ENCODE measurements at places on chromosomes 5 and 9.

GRCh38 chr9:79431019-79431679 lies 140.6 kb upstream of the TLE4 start:
- DNase-seq: no peak

DNA sequence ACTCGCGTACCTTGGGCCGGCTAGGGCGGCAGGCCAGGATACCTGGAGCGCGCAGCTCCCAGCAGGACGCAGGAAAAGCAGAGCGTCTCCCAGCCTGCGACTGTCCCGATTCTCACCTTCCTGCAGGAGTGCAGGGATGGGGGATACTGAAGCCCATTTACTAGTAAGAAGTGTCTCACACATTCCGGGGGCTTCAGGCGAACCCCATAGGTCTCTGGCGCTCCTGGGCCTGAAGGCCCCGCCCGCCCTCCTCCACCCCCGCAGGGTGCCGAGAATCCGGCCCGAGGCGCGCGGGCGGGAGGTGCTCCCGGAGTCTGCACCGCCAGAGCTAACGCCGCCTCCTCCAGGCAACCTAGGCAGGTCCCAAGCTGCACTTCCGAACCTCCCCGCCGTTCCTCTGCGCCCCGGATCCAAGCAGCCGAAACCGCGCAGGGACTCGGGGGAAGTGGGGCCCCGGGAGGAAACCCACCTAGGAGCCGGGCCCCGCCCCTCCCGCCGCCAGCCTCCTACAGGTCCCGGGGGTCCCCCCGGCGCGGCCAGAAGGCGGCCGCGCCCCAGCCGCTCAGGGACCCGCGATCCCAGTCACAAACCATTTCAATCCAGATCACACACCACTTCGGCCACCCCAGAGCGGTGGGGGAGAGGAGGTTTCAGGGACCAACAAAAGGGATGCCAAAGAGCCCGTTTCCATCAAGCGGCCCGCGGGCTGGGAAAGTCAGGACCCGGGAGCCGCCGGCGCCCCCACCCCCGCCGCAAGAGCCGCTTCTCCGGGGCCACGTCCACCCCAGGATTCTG lies 1.2 kb downstream of the ROR2 start:
- DNase-seq: peak; percentile 67

DNA sequence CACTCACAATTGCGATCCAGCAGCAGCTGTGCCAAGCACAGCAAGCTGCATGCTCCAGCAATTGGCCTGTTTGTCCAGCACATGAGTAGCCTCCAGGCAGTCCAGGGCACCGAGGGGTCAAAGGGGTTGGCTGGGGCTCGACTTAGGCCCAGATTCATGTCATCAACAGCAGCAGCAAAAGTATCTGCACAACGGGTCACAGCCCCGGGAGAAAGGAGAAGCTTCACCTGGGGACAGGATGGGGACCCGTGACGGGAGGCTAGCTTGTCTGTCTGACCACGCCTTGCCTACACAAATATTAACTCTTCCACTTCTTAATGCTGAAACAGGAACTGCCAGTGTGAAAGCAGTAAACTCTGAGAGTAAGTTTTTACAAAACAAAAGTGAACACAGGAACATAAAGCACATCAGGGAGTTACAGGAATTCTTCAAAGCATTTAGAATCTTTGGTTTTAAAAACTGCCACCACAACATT lies 191.2 kb downstream of the PIK3R1 start:
- DNase-seq: peak; percentile 56

DNA sequence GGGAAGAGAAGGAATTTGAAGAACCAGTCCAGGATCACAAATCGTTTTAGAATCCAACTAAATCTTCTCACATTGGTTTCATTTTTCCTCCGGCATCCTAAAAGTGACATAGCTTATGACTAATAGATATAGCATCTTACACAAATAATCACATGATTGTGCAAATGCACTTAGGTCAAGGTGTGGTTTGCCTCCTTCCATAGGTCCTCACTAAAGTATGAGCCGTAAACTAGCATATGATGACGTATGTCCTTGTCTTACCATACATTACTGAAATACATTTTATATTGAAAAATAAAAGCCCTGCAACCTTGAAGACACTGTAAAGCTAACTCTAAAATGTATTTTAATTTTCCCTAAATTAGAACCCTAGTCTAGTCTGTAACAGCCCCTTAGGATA lies 362.7 kb upstream of the ADAMTS16 start:
- no peak for DNase-seq

- DNase-seq: no peak
Observed at GRCh38 chr9:135056541-135056940, 30.9 kb upstream of the OLFM1 start.

DNA sequence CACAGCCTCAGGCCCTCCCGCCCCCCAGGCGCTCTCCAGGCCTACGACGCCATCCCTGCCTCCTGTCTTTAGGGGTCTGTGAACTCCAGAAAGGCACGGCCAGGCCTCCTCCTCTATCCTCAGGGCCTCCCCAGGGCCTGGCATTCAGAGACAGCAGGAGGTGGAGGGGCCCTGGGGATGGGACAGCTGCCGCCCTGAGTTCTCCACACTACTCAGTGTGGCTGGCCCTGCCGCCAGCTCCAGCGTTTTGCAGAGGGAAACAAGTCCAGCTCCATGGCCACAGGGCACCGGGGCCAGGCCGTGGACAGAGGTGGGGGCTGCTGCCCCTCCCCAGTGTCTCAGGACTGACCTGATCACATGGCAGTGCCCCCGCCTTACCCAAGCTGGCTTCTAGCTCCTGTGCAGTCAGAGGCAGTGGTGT lies 16.4 kb downstream of the SH3GLB2 start:
- no peak for DNase-seq

DNA sequence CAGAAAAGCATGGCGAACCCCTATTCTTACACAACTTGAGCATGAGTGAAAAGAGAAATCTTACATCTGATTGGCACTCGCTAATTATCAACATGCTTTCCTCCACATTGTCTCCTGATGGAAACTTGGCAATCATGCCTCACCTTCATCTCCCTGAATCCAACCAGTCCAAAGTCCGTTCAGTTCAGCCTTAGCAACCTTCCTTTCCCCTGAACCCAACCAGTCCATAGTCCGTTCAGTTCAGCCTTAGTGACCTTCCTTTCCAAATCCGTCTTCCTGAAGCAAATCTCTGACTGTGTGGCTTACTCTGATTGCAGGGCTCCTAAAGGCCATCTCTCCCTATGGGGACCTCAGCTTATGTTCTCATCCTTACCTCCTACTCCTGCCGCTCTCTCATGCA lies 538.3 kb upstream of the CLINT1 start:
- DNase-seq: no peak

DNA sequence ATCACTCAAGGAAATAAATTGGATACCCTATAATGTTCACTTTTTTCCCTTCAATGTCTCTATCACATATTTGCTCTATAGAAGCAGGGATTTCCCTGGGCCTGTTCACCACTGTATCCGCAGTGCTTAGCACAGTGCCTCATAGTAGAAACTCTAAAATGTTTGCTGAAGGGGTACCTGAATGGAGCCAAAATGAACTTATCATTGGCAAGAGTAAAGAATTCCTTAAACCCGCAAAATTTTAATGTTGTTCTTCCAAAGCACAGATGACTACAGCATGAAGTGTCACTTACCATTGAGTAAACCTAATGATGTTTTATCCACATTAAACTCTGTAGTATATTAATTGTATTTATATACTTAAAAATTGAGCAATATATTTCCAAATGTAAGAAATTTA lies 96.1 kb downstream of the JAKMIP2 start:
- no peak for DNase-seq

- no peak for DNase-seq
Observed at GRCh38 chr5:54187694-54188093, 122.7 kb downstream of the ARL15 start.

DNA sequence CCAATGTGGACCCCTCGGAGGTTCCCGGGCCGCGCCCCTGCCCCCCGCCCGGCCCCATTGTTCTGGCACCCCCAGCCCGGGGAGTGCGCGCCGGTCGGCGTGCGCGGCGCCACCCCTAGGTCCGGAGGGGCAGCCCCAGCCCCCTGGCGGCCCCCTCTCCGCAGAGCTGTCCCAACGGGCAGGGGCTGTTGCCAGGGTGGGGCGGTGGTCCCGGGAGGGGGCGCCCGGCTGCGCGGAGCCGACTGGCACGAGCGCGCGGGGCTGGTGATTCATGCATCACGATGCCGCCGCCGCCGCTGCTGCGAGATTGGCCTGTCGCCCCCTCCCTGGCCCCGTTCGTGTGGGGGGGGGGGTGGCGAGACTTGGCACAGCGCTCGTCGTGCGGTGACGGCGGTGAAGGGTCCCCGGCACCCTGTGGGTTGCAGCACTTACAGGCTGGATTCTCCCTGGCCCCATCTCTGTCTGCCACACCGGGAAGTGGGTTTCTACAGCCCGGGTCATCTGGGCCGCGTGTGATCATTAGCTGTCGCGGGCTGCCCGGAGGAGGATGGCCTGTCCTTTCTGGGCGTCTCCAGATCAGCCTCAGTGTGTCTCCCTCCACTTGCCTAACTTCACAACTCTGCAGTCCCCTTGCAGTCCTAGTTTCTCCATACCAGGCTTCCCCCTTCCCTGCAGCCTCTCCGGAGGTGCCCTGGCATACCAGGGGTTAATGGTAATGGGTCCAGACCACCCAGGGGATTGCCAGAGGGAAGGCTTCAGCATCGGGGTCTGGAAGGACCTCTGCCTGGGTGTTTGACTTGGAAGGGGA lies 858 bp downstream of the NCS1 start:
- DNase-seq: no peak

- no peak for DNase-seq
Observed at GRCh38 chr5:140110646-140110957, 3.3 kb upstream of the PURA start.

DNA sequence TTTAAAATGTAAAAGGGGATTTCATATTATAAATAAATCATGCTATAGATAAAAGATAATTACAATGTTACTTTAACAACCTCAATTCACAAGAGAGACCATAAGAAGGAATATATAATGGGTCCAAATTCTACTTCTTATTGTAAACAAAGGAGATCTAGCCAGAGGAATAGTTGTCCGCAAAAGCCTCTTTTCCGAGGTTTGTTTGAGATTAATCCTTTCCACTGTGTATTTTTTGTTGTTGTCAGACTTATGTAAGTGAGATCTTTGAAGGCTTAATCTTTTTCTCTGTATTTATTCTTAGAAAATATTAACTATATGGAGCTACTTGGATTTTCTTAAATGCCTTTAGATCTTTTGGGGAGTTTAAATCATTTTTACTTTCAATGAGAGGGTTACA lies 1299.3 kb upstream of the WWC1 start:
- DNase-seq: no peak

All from activated CD8-positive, alpha-beta memory T cell treated with anti-CD3 and anti-CD28 coated beads, Interleukin-2, amount 10 ng/mL, durations not matched to agents 7 days and 5 days (primary cell).